Cardiac muscle cell (in vitro differentiated cells and primary cell): ENCODE measurements at places on chromosomes 12 and 14. TPM values are rescaled to one million over a fixed set of nuclear protein-coding genes. Genes with fewer than 3 reads are reported as not detected.

ALDH2 gene
- 164 and 212 TPM in 2 replicates for polyA plus RNA-seq

TPH2 gene
- not detected in 2 replicates for polyA plus RNA-seq

GRCh38 chr12:85874031-85874461, at the start of gene NTS:
TSS of gene NTS (plus strand) at chr12:85874295. CDS start at chr12:85874404, 109 bp downstream.
- H3K27ac ChIP-seq, result no peak within 1 kb of the TSS
- no peaks in the 10 kb centered on the region for H3K27me3 ChIP-seq

GRCh38 chr12:53820514-53821306, 68.9 kb upstream of the CISTR start:
- H3K4me3 ChIP-seq, result no peak overlapping the region
- H3K36me3 ChIP-seq, result no peaks in the 10 kb centered on the region
- no peak overlapping the region for H3K27ac ChIP-seq
- H3K4me1 ChIP-seq, result no peaks in the 10 kb centered on the region

DNA sequence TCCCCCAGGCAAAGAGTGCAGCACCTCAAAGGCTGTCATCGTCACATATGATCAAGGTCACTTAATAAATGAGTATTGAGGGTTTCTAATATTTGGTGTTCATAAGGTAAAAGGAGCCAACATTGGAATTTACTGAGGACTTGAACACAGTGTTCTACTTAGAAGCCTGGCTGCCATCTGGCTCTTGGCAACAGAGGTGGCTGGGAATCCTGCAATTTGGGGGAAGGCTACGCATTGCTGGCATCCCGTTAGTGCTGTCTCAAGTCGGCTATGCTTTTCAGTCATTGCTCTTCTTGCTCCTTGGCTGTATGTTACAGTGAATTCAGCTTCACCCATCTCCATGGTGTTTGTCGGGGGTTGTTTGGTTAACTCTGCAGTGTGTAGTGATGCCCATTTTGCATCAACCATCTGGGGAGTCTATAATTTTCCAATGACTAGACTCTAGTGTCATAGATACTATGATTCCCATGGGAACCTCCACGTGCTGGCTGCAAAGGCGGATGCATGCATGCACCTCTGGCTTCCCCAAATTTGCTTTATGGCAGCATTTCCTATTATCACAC, 12.9 kb upstream of the SLC24A4 start:
- H3K36me3 ChIP-seq, result no peaks in the 10 kb centered on the region
- no peak overlapping the region for H3K4me3 ChIP-seq
- peaks cover 10% of the 10 kb centered on the region for H3K27me3 ChIP-seq
- H3K4me1 ChIP-seq, result no peaks in the 10 kb centered on the region
- no peak for DNase-seq
